Liver (tissue), 10 donors: ENCODE measurements at places on chromosomes 1 and 21.

GRCh38 chr1:48803474-48803873 lies 26.8 kb upstream of the BEND5 start:
- DNase-seq = no peak

DNA sequence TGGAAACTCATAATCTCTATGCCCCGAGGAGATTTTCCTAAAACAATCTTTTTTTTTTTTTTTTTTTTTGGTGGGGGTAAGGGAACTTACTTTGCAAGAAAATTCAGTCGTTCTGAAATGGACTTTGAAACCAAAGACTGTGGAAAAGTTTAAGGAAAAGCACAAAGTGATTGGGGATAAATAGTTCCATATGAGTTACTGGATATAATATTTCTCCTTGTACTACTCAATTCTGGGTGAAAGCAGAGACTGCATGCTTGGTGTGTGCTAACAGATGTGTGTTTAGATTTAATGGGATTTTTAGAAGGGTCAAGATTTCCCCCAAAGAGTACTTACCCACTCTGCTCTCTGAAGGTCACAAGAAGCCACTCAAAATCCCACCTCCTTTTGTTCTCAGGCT lies 204.9 kb upstream of the USP24 start:
- DNase-seq = no peak

DNA sequence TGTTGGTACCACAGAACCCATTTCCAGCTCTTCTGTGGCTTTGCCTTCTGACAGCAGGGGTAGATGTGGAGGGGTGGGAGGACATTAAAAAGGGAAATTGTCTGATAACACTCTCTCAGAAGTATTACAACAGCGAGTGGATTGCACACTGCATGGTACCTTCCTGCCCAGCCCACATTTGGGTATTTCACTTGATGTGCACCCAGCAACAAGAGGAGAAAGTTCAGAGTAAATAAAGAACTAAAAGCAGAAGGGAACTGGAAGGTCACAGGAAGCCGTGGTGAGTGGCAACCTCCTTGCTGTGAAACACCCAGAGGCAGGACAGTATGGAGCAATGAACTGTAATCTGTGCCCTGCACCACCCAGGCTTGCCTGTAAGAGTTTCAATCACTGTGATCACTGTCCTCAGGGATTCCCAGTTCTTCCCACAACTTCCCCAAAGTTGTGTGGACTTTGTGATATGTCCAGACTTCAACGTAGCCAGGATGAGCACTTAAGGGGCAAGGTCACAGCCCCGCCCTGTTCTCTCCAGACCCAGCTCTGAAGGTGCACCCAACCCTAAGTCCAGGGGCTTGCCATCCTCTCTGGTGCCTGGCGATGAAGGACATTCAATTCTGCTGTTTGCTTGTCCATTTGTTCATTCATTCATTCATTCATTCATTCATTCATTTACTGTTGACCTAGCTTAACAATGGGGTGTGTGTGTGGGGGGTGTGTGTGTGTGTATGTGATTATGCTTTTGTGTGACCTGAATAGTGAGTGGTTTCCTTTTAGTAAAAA lies 18.7 kb upstream of the F5 start:
- DNase-seq = no peak

- no peak for DNase-seq
These were observed 182.9 kb upstream of the CAMK1G start for GRCh38 chr1:209400351-209401220.

- DNase-seq = no peak
These were observed 147.8 kb upstream of the MAP1LC3C start for GRCh38 chr1:242146652-242147051.

DNA sequence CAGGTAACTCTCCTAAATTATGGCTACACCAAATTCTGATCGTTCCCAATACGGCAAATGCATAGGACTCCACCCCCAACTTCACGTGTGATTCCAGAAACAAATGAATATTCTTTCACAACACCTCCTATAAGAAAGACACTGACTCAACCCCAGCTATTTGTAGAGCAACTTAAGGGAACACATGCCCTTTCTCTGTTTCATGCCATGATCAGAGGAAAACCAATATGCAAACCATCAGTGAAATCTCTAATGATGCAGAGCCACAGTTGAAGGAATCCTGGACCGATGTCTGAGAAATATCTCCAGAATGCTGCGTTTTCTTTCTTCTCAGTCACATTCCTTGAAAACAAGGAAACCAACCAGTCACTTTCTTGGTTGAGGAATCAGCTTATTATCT lies 164.2 kb upstream of the PTBP2 start:
- DNase-seq = no peak

- no peak for DNase-seq
These were observed at the start of gene MCOLN2 for GRCh38 chr1:84996846-84997666. MCOLN2 (minus strand) TSS chr1:84997113; CDS start chr1:84996872, 241 bp downstream.

- DNase-seq = no peak
These were observed 81.9 kb downstream of the RGL1 start for GRCh38 chr1:183886853-183887252.

DNA sequence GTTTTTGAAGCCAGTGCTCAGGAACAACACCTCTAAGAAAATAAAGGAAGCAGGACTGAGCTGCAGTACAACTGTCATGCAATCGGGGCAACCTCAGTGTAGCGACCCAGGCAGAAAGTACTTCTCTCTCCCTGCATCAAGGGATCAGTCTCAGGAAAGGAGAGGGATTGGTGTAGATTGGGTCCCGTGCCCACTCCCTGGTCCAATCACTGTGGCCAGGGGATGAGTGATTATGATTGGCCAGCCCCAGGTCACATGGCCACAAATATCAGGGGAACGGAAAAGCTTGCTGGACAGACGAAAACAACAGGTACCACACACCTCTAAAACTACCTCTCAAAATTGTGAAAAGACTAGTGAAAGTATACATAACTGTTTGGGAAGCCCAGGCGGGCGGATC lies 136.2 kb upstream of the F3 start:
- DNase-seq = no peak

GRCh38 chr1:109822749-109823542 lies 59.2 kb upstream of the EPS8L3 start:
- no peak for DNase-seq

DNA sequence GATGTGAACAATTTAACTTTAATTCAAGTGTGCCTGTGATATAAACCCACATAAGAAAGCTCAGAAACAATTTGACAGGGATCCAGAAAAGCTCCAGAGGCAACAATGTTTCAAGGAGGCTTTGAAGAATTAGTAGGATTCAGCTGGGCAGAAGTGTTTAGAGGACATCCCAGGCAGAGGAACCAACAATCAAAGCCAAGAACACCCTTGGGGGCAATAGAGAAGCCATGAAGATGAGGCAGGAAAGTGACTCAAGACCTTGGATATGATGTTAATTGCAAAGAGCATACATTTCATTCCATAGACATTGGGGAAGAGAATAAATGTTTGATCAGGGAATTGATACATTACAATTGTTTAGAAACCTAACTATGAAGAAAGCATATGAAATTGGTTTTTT lies 280.3 kb downstream of the LTN1 start:
- DNase-seq = no peak

DNA sequence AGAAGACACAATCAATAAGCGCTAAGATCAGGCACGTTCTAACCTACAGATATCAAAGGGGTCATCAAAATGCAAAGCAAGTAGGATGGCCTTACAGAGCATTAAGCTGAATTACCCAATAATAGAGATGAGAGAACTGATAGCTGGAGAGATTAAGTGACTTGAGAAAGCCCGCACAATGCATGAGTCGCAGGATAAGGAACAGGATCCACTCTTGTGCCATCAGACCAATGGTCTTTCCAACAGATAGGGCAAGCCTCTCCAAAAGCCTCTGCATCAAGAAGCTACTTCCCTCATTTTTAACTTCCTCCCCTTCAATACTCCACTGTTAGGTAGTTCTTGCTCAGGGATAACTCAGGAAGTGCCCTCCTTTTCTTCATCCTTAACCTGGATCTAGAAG lies 2.6 kb downstream of the CHML start:
- DNase-seq = no peak

DNA sequence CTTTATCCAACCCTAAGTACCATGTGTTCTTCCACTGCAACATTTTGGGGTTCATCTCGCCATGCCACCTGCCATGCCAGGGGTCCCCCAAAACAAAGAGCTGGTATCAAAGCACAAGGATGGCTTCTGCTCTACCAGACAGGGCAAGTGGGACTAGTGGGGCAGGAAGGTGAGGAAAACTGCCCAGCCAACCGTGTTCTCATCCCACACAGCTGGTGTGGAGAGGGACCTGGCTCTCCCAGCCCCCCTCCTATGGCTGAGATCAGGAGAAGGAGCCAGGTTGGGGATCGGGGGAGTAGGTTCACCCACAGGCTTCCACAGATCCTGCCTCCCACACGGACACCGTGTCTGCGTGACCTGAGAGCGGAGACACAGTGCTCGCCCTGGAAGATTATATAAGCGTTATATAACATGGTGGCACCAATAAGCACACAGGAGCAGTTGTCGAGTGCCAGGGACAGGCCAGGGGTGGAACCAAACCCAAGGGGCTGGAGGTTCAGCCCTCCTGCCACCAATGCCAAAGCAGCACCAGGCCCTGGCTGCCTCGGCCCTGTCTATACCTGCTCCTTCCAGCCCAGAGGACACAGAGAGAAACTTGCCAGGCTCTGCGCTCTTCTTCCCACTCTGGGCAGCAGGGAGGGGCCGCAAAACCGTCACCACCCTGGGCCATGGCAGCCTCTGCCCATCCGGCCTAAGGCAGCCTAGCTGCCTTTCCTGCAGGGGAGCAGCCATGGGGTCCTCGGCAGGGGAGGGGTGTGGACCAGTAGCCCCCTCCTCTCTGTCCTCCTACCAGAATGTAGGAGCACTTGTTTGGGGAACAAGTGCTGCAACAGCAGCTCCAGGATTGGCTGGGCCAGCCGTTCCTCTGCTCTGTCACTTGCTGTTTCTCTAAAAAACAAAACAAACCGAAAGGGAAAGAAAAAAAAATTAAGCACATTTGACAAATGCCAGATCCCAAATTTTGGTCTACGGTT lies 43.5 kb downstream of the CD34 start:
- no peak for DNase-seq

- DNase-seq = no peak
These were observed 6.4 kb downstream of the LAMC1 start for GRCh38 chr1:183029591-183030000.

- DNase-seq = no peak
These were observed 33.5 kb upstream of the C1orf53 start for GRCh38 chr1:197868751-197869489.

- no peak for DNase-seq
These were observed 5.9 kb upstream of the NUF2 start for GRCh38 chr1:163315773-163316374.

GRCh38 chr1:109640285-109640865 lies 15.5 kb upstream of the GSTM4 start:
- DNase-seq = peak; percentile 94

GRCh38 chr1:117561551-117561950 lies 44.3 kb upstream of the TENT5C start:
- no peak for DNase-seq

DNA sequence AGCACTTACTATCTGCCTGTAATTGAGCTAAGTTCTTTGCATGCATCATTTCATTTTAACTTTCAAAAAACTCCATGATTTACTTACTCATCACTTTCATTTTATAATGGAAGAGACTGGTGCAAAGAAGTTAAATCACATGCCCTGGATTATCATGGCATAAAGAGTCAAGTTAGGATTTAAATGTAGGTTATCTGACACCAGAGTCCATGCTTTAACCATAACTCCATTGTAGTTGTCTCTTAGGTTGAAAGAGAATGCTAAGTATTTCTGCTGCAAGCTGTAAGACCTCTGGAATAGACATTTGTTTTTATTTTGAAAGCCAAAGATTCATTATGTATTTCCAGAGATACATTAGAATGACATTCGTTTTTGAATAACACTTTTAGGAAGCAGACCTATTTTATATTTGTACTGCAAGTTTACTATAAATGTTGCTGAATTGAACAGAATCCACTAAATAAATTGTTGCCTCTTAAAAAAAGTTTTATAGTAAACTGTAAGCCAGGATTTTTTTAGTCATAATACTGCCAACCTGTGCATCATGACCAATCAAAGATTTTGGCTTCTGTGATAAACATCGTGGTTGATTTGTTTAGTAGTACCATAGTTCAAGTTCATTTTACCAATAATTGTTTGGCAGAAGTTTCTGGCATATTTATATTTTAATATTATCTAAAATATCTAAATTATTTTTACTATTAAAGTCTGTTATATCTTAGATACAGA lies 26.1 kb downstream of the CFH start:
- no peak for DNase-seq

- no peak for DNase-seq
These were observed 36.7 kb upstream of the THEM4 start for GRCh38 chr1:151945725-151946722.

- DNase-seq = no peak
These were observed 158.4 kb downstream of the ZZZ3 start for GRCh38 chr1:77524038-77524437.

- no peak for DNase-seq
These were observed 46.1 kb upstream of the CD34 start for GRCh38 chr1:207956986-207957385.

GRCh38 chr1:199176713-199177112 lies 537.9 kb downstream of the PTPRC start:
- no peak for DNase-seq

DNA sequence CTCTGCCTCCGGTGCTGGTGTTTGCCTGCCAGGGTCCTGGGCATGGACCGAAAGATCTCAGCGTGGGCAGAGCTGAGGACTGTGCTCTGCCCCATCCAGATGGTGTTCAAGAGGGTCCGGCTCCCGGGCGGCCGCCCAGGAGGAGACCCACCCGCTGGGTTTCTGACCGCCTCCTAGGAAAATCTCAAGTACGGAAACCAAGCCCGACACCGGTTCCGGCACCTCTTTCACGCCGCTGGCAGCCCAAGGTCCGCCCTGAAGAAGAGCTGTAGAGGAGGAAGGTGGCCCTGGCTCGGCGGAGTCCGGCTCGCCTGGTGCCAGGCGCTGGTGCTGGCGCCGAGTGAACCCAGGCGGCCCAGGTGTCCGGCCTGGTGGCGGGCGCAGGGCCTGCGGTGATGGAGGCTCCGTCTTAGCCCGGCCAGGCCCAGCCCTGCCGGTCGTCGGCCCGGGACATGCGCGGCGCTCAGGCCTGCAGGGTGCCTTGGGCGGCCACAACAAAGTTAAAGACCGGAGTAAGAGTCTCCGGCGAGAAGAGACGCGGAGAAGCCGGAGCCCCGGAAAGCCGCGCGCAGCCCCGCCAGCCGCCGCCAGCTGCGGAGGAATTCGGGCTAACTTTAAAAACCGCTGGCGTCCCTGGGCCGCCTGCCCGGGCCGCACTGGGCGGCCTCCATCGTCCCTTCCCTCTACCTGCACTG lies 1.5 kb downstream of the GRIK3 start:
- DNase-seq = no peak

DNA sequence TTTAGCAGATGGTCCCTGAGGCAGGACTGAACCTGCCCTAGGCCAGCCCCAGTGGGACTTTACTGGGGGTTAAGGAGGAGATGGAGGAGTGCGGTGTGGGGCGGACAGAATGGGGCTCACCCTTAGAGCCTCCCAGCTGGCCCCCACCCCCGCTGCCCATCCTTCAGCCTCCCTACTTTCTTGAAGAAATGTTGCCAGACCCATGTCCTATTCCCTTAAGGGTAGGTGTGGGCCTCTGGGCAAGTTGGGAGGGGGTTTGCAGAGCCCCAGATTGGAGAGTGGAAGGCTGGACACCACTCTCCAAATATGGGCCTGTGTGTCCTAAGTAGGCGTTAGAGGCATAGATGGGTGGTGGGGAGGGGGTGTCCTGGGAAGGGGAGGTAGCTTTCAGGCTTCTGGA lies 19.2 kb upstream of the EPS8L3 start:
- DNase-seq = no peak
